ENCODE measurements at places on chromosomes 6 and 20.
A peak's percentile ranks its signal among the peaks of the same experiment; 100 is the strongest.

DNA sequence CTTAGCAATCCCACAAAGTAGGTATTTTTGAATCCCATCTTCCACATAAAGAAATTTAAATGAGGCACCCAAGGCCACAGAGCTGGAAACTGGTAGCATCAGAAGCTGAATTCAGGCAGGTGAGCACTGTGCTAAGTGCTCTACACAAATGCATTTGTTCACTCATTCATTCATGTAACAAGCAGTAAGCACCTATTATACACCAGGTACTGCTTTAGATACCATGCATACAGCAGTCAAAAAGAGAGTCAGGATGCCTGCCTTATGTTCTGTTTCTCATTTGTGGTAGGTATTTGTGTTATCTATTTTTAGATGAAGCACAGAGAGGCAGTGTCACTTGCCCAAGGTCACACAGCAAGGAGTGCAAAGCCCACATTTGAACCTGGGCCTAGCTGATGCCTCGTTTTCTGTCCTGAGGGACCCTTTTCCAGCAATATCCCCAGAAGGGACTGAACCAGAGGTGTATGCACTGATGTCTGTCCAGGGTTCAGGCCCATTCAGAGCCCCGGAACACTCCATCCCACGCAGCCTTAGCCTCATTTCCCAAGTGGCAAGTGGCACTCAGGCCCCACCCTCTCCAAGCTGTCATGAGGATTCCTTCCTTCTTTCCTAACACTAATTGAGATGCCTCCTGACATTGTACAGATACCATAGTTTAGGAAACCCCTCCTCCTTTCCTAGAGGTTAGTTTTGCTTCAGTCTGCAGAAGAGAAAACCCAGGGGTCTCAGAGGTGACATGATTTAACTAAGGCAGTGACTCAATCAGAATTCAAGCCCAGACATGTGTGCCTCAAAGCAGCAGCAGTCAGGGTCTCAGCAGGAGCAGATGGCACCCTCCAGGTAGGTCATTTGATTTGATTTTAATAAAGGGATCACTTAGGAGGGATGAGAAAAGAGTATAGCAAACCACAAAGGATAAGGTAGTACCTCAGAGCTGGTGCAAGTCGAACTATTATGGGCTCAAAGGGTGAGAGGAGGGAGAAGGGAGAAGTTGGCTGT is 61.2 kb upstream of the SIRPA start:
- no peak for DNase-seq

DNA sequence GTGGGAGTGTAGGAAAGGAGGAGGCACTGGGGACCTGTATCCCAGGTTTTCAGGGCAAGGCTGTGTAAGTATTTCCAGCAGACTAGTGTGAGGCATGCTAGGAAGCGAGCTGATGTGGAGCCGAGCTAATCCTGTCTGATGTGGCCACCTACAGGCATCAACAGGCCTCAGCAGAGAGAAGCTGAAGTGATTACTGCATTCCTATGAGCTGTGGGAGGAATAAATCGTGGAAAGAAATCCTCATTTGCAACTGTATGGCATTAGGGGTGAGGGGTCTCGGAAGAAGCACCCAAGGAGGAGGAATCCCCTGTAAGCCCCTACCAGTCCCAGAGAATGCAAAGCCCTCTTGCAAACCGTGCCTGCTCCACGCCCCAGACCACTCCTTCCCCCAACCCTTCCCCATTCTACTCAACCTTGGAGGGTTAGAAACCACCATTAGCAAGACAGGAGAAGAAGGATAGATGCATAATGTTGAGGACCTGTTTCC is 41.6 kb downstream of the C6orf15 start:
- DNase-seq, result peak; percentile 87

- peak; percentile 20 for DNase-seq
Measured at GRCh38 chr6:84967389-84967788, 203.0 kb upstream of the TBX18 start.

DNA sequence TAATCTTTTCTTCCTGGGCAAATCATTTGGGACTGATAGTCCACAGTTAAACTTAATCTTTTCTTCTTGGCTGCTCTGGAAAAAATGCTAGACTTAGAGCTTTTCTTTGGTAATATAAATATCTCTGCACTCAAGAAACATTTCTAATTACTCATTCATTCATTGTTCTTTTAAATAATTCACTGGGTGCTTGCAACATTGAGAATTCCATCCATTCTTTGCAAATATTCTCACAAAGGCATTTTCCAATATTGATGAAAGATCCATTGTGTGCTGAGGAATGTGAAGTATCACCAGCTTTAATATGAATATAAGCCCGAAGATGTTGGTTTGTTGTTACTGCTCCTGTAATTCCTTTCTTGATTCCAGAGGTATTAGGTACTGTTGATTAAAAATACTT is 38.4 kb downstream of the AKAP7 start:
- DNase-seq, result no peak

DNA sequence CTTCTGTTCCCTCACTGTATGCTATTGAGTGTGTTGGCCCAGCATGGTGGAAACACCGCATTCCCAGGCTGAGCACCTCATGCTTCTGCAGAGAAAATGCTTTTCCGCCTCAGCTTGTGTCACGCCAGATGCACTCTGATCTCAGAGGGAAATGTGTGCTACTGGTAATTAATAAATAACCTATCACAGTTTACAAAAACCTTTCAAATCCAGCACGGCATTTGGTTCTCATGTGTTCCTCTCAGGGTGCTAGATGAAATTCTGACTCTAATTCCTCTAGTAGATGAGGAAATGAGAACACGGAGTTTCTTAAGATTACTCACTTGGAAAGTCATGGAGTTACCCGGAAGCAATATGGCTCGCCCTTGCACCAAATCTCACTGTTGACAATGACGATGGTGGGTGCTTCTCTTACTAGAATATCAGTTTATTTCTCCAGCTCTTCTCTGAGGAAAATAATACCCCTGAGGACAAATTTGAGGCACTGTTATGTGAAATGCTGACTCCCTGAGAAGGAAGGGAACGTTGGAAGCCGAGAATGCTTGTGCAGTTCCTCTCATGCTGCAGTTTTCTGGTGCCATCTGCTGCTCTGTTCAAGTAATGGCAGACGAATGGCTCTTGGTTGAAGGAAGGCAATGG is 116.6 kb downstream of the RNF144B start:
- peak; percentile 90 for DNase-seq

DNA sequence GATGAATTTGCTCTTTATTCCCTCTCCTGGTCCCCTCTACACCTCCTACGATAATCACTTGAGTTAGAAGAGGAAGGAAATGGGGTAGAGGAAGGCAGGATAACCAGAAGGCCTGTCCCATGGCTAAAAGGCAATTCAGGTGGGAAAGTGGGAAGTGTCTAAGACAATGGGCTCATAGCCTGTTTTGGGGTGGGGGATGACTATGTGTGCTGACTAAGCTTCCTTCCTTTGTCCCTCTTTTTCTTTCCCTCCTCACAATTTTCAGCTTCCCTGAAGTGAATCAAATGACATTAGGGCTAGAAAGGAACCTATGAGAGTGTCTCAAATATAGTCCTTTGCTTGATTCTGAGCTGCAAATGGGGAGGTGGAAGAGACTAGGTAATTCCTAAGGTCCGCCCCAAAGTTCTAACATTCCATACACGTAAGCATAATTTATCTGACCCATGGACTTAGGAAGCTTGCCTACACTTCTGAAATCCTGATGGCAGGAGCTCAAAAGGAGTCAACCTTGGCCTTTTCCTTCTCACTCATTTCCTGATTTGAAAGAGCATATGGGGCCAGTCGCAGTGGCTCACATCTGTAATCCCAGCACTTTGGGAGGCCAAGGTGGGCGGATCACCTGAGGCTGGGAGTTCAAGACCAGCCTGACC is 24.3 kb downstream of the EDEM2 start:
- no peak for DNase-seq

GRCh38 chr6:57305107-57305506 is 12.3 kb upstream of the PRIM2 start:
- DNase-seq, result peak; percentile 56

- no peak for DNase-seq
Measured at GRCh38 chr20:37235065-37235464, 26.5 kb downstream of the GHRH start.

- no peak for DNase-seq
Measured at GRCh38 chr6:168384045-168385036, 56.6 kb upstream of the SMOC2 start.

DNA sequence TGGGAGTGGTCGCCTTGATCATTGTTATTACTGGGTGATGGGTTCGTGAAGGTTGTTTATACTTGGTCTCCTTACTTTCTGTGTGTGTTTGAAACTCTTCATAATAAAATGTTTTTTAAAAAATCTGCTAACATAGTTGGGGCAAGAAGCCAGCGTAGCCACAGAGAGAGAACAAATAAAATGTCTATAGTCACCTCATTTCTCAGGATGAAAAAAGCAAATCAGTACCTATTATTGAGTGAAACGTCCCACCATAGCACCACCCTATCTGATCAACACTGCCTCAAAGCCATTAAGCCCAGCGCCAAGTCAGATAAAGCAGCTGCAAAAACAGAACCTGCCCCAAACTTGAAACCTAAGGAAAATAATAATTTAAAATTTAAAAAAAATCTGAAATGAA is 89.7 kb upstream of the TAB2 start:
- DNase-seq, result peak; percentile 16

GRCh38 chr20:19347943-19348456 is 135.6 kb downstream of the SLC24A3 start:
- DNase-seq, result no peak

GRCh38 chr20:51752343-51752951 is 15.7 kb downstream of the ATP9A start:
- DNase-seq, result no peak

- no peak for DNase-seq
Measured at GRCh38 chr20:33419140-33419974, 18.0 kb upstream of the CDK5RAP1 start.

- DNase-seq, result no peak
Measured at GRCh38 chr6:22325481-22325880, 28.6 kb upstream of the PRL start.

DNA sequence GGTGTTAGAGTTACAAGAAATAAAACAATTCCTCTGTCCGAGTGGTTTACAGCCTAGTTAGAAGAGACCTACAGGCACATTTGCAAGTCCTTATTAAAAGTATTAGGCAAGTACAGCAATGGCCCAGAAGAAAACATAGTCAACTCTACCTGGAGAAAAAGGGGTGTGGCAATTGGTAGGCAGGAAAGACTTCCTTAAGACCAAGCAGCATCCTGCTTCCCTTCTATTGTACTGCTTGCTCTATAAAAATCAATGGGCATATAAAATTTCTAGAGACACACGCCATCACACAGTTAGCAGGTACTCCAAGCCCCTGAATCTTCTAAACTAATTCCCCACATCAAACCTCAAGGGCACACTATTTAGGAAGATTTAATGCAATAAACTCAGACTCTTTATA is 185.6 kb downstream of the ATXN1 start:
- no peak for DNase-seq

GRCh38 chr6:79947191-79948186 is at the start of gene ELOVL4:
TSS of gene ELOVL4 (minus strand) at chr6:79947553. CDS start at chr6:79947279, 274 bp downstream.
- DNase-seq, result peak; percentile 93

DNA sequence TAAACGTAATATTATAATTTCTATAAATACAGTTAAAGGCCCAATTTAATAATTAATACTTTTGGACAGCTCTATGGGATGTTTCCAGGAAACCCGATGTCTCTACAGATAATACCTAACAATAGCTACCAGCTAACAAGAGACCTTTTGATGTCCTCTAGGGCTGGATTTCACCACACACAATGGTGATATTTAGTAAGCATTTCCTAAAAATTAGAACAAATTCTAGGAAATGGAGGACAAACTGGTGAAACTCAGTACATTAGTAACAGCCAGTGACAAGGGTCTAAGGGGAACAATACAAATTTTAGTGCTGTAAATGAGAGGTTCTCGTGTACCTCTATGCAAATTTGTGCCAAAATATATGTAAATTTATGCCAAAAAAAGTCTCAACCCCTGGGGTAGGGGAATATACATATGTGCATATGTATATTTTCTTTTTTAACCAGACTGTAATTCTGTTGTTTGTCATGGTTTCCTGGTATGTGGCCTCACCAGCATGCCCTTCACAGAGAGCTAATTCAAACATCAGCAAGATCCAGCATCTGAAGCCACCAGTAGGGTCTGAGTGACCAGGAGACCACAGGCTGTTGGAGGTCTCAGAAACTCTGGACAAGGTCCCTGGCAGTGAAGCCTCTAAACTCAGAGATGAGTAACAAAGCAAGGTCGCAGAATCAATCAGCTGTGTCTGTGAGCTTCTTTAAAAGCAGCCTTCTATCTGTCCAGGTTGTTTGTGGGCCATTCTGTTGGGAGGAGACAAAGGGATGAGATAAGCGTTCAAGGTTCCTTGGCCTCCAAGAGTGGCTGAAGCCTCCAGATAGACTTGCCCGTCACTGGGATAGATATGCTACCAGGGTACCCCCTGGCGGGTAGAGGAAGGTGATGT is 235.1 kb upstream of the RREB1 start:
- DNase-seq, result no peak

GRCh38 chr20:59403261-59403961 is 103.0 kb downstream of the EDN3 start:
- DNase-seq, result peak; percentile 91

DNA sequence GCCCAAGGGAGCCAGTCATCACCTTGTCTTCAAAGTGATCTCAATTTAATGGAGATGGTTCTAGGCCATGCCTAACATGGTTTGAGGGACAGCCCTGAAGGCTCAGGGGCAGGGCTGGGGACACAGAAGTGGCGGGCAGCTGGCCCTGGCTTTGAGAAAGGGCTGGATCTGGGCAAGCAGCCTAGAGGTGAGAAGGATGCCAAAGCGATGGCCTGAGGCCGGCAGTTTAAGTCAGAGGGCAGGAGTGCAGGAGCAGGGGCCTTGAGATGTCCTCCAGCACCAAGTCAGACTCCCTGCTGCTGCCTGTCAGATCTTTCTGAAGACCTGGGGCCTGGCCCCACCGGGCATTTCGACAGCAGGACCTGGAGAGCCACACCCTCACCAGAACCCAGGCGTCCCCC is 28.4 kb upstream of the APMAP start:
- no peak for DNase-seq

- DNase-seq, result no peak
Measured at GRCh38 chr6:11381801-11382513, 149.5 kb upstream of the NEDD9 start.

DNA sequence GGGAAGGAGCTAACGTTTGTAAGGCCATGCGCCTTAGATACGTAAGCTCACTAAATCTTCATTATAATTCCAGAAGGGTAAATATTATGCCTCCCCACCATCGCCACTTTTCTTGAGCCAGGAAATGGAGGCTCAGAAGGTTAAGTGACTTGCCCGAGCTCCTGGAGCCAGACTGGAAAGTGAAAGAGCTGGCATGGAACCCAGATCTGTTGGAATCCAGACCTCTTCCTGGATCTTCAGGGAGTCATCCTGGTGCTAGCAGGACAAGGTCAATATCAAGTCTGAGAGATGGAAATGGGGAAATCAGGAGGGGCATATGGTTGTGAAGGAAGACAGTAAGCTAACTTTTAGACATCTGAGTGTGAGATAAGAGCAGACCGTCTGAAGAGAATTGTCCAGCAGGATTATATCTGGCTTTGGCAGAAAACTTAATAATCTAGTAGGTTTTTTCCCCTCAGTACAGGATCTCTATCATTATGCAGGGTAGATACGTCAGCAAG is 6.2 kb downstream of the TMEM200A start:
- no peak for DNase-seq

GRCh38 chr20:37598100-37598543 is 70.4 kb upstream of the BLCAP start:
- DNase-seq, result peak; percentile 95

GRCh38 chr6:157552081-157552747 is 171.2 kb downstream of the ZDHHC14 start:
- DNase-seq, result no peak

- DNase-seq, result no peak
Measured at GRCh38 chr6:42429042-42429585, 22.6 kb downstream of the TRERF1 start.

GRCh38 chr6:76634695-76635094 is 562.2 kb upstream of the IMPG1 start:
- no peak for DNase-seq

- no peak for DNase-seq
Measured at GRCh38 chr6:44117397-44118128, 9.7 kb downstream of the MRPL14 start.
